Renal cortex interstitium (tissue), 15 donors: ENCODE measurements at places on chromosomes 7 and 10. TPM values are rescaled to one million over a fixed set of nuclear protein-coding genes. Genes with fewer than 3 reads are reported as not detected.

The TEX36 gene
- polyA plus RNA-seq, result not detected

- no peak for DNase-seq
These were observed 822 bp downstream of the ZNF800 start for GRCh38 chr7:127391591-127392181.

- DNase-seq, result peak; percentile 10
These were observed 339.8 kb downstream of the ABCA13 start for GRCh38 chr7:48511080-48511479.

The NKX2-3 gene
- not detected for polyA plus RNA-seq

The OR2A12 gene
- polyA plus RNA-seq, result 0.04 TPM

- DNase-seq, result no peak
These were observed 60.4 kb upstream of the DUSP5 start for GRCh38 chr10:110437351-110437605.

DNA sequence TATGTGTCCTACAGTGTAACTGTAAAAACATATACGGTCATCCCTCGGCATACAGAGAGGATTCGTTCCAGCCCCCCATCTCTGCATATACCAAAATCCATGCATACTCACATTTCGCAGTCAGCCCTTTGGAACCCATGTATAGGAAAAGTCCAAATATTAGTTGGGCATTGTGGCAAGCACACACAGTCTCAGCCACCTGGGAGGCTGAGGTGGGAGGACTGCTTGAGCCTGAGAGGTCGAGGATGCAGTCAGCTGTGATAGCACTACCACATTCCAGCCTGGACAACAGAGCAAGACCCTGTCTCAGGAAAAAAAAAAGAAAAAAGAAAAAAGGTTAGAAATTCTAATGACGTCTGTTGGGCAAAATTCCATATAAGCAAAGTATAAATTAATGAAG, 29.1 kb downstream of the MDH2 start:
- DNase-seq, result no peak

The SFTPA1 gene
- 0.18 TPM for polyA plus RNA-seq

The SFMBT2 gene
- 7.9 TPM for polyA plus RNA-seq

The TAS2R38 gene
- not detected for polyA plus RNA-seq

The LIPK gene
- polyA plus RNA-seq, result not detected

DNA sequence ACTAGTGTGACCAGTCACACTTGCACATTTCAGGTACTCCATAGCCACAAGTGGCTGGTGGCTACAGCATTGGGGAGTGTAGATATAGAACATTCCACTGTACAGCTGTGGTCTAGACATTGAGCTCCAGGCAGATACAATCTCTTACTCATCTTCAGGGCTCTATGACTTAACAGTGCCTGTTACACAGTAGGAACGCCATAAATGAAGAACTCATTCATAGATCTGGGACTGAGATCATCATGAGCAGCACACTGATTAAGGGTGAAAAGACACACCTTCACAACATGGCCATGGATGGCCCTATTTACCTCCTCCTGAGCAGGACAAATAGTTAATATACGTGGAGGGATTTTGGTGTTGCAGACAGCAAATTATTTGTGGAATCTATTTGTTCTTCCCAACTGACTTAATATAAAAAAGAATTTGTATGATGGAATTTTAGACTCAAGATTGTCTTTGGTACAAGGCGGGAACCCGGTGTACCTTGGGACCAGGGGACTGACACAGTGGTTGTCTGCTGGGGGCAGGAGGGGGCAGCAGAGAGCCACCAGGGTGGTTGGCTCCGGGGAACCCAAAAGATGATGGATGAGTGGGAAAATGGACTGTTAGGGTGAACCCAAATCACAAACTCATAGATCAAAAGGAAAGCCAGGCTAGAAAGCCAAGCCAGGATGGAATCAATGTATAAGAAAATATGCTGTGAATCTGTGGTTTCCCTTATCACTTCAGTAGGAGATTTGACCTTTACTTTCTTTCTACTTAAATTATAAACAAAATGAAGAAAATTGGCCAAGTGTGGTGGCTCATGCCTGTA, 24.3 kb upstream of the CPA2 start:
- no peak for DNase-seq

DNA sequence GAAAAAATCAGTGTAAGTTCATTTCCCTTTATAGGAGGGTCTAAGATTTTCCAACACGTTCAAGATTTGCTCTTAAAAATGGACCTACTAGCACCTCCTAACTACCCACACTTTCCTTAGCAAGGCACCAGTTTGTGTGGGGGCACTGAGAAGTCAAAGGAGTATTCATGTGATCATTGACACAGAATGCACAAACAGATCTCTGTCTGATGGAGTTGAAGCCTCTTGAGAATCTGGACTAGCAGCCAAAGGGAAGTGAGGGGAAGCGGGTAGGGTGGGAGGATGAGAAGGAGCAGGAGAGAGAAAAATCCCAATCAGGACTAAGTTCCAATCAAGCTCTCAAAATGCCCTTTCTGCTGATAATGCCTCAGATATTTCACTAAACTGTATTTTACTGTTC, 4.1 kb downstream of the MMS19 start:
- no peak for DNase-seq

The TRPV5 gene
- 0.80 TPM for polyA plus RNA-seq

GRCh38 chr7:140310337-140311002, 87.9 kb downstream of the SLC37A3 start:
- DNase-seq, result no peak

GRCh38 chr7:29000717-29001076, 42.6 kb upstream of the TRIL start:
- DNase-seq, result no peak

The TNKS2 gene
- 53.9 TPM for polyA plus RNA-seq

- DNase-seq, result no peak
These were observed 648.2 kb downstream of the SDK1 start for GRCh38 chr7:3949242-3949640.

GRCh38 chr7:105637755-105638154, 56.5 kb upstream of the EFCAB10 start:
- no peak for DNase-seq

The GRB10 gene
- 43.5 TPM for polyA plus RNA-seq

GRCh38 chr10:30967650-30968410, 63.8 kb downstream of the ZNF438 start:
- DNase-seq, result peak; percentile 15

The CUL2 gene
- polyA plus RNA-seq, result 42.5 TPM

DNA sequence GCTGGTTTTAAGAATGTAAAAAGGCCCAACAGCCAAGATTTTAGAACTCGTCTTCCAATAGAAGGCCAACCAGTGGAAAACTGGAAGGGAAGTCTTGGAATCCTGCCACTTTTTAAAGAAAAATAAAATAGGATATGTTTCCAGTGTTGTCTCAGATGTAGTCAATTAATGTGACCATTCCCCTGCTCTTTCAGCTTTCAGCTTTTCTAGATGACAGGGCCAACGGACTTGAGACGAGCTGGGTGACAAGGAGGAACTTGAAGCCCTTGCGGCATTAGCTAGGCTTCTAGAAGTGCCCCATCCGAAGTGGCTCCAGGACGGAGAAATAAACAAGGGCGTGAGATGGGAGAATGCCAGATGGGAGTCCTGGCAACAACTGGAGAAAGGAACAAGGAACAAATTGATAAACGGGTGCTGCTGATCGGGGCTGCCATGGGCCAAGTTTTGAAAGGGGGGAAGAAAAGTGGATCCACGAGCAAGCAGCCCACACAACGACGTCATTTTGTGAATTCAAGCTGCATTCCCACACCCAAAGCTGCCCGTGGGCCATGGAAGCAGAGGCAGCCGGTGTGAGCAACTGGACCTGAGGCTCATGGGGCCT, 42.3 kb downstream of the CTBP2 start:
- DNase-seq, result no peak

DNA sequence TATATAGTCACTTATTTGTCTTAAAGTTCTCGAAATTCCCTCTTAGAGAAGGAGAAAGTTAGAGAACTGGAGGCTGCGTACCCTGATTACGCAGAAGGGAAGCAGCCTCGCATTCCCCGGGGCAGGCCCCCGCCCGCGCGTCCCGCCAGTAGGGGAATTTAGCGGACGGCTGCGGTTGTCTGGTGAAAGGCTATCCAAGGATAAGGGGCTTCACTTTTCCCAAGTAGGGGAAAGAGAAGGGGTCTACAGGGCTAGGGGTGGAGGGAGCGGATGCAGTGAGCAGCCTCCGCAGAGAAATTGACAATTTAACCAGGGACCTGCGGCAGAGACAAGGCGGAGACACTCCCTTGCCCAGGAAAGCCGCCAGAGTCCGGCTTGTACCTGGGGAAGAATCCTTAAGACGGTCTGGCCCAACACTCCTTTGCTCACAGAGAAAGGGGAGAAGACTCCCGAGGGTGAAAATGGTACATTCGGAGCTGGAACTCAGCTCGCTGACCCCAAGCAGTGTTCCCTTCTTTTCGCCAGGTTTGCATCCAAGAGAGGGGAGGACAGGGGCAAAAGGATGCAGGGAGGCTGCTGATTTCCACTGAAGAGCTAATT, 994 bp upstream of the MAGI2 start:
- DNase-seq, result peak; percentile 7

DNA sequence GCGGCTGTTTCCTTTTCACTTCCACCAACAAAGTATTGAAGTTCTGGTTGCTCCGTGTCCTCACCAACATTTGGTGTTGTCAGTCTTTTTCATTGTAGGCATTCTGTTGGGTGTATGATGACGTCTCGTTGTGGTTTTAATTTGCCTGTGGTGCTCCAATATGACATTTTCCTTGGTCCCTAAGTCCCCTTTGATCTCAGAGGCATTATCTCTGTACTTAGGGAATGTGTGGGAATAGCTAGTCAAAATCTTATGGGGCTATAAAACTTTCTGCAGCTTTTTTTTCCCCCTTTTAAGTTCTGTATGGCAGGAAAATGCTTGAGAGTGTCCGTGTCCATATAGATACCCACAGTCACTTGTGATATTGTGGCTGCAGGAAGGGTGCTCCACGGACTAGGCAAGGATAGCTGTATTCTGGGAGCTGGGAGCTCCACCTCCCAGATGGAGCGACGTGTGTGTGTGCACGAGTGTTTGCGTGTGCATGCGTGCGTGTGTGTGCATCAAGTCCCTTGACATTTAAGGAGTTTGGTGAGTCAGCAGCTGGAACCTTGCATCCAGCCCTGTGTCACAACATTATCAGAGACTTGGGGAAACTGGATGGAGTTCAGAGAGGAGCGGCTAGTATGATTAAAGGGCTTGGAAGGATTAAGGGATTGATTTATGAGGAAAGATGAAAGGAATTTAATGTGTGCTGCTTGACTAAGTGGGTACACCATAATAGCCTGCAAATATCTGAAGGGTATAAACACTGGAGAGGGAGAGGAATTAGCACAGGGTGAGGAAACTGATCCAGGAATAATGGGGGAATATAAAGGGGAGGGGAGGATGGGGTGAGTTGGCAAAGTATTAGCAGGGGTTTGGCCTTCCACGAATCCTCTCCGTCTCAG, 66.8 kb downstream of the LRMDA start:
- DNase-seq, result peak; percentile 22

DNA sequence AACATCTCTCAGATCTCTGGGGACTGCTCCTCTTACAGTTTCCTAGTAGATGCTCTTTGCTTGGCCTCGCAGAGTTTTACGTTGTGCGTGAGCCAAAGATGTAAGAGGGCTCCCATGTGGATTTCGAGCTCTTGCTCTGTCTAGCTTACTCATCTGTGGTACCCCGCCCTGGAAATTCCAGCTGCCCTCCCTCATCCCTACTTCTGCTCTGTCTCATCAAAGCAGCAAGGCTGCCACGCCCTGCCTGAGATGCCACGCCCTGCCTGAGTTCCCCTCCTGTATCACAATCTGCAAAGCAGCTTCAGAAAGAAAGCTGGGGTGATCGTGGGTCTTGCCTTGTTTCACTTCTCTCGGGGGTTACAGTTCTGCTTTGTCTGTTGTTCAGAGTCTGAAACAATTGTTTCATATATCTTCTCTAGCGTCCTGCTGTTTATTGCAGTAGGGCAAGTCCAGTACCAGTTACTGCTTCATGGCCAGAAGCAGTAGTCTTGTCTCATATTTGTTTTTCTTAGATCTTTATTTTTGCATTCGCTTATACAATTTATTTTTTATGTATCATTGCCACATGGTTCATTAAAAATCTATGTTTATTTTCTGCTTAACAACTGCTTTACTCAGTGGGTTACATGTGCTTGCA, 36.1 kb upstream of the CCNY start:
- no peak for DNase-seq

DNA sequence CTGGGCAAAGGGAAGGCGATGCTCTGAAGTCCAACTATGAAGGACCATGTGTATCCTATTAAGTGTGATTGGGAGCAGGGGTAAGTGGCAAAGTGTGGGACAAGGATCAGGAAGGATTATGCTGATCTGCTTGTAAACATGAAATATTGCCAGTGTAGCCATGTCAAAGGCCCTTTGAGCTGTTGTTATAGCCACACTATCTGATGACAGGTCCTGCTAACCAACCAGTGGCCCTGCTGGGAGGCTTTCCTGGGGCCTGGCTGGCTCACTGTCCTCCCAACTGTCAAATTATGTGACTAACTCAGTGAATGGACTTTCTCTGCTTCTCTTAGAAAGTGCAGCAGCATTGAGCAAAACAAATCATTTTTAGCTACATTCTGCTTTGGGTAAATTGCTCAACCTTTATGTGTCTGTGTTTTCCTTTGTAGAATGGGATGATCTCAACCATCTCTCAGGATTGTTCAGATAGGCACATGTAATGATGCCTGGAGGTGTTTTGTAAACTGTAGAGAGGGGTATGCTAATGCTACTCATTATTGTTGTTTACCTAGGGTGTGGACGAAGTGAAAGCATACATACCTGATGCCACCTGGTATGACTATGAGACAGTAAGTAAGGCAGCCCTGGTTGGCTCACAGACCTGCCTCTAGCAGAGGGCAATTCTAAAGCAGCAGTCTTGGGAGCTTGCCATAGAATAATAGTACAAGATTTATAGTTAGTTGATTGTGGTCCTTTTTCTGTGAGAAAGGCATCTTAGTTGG, 47.4 kb downstream of the MGAM2 start:
- DNase-seq, result no peak

The PBLD gene
- polyA plus RNA-seq, result 67.5 TPM

GRCh38 chr10:76558586-76558985, 1079.0 kb downstream of the KCNMA1 start:
- no peak for DNase-seq

DNA sequence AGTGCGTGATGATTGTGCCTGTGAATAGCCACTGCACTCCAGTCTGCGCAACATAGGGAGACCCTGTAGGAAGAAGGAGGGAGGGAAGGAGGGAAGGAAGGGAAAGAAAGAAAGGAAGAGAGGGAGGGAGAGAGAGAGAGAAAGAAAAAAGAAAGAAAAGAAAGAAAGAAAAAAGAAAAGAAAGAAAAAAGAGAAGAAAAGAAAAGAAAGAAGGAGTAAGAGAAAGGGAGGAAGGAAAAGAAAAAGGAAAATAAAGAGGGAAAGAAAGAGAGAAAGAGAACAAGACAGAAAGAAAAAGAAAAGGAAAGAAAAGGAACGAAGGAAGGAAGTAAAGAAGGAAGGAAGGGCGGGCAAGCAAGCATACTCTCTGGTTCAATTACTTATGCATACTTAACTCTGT, 112.9 kb upstream of the ANK3 start:
- no peak for DNase-seq

The TMEM176B gene
- 79.8 TPM for polyA plus RNA-seq

GRCh38 chr7:155722118-155722517, 77.7 kb downstream of the RBM33 start:
- no peak for DNase-seq
